Left cardiac atrium (tissue), 4 donors: ENCODE measurements at places on chromosomes 1 and 21. TPM values are rescaled to one million over a fixed set of nuclear protein-coding genes. Genes with fewer than 3 reads are reported as not detected.

DNA sequence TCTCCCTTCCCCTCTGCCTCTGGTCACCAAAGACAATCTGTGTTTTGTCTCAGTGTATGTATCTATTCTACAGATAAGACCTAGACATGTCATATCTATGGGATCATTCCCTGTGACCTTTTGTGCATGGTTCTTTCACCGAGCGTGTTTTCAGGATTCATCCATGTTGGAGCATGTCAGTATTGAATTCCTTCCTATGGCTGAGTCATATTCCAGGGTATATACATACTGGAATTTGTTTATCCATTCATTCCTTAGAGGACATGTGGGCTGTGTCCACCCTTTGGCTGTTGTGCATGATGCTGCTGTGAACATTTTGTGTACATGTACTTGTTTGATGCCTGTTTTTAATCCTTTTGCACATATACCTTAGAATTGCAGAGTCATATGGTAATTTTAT is 69.9 kb downstream of the NFASC start:
- DNase-seq = no peak

GRCh38 chr1:3292868-3293562 is 161.4 kb upstream of the ARHGEF16 start:
- DNase-seq = no peak

DNA sequence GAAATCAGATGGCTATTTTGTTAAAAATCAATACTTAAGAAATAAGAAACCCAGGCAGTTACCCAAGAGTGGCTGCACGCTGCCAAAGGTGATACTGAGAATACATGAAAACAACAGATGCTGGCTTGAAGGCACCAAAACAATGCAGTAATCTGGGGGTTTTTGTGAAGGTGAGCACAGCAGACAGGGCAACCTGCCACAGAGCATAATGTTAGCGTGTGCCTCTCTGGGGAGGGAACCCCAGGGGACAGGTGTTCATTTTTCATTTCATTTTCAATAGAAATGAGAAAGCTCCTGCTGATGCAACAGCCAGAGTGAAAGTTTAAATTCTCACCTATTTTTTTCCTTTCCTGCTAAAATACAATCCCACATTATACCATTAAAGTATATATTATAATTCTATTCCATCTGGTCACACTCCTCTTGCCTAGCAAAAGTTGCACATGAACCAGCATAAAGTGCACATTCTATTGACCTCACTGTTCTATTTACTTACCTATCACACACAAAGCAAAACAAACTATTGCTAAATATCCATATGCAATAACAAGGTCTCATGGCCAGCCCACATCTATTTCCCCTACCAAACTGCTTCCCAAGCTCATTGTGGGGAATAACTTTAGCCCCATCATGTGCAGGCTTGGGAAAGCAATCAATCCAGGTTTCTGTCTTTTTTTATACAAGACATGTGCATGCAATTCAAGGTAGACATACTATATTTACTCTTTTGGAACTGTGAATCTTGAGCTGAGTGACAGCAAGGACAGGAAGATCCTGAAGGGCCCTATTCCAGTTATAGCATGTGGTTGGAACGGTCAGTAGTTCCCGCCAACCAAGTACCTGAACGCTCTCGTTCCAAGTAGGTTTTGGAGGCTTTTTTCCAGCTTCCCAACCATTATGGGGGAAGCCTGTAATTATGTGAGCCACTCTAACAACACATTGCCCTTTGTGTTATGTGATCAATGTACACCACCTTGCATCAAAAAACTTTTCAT is 173.6 kb downstream of the RERE start:
- DNase-seq = no peak

DNA sequence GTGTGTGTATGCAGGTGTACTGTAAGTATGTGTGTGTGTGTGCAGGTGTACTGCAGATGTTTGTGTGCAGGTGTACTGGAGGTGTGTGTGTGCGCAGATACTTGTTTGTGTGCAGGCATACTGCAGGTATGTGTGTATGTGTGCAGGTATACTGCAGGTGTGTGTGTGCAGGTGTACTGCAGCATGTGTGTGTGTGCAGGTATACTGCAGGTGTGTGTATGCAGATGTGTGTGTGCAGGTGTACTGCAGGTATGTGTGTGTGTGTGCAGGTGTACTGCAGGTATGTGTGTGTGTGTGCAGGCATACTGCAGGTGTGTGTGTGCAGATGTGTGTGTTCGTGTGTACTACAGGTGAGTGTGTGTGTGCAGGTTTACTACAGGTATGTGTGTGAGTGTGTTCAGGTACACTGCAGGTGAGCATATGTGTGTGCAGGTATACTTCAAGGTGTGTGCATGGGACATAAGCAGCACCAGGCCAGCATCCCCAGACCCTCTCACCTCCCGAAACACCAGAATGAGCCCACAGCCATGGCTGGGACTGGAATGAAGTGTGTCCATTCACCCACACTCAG is 97.5 kb downstream of the DMRTB1 start:
- DNase-seq = no peak

DNA sequence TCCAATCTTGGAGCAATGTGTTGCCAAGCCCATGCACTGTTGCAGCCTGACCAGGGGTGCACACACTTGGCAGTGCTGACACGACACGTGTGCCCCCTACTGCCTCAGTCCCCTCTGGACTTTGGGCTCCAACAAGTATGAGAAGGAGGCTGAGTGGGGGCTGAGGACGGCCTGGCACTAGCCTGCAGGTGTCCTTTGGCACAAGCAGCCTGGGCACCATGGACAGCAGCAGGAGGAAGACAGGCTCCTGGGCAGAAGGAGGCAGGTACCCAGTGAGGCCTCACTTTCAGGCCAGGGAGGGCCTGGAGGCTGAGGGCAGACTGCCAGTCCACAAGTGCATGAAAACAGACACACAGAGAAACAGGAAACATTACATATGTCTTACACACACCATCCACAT is 1702.9 kb upstream of the B3GALT2 start:
- DNase-seq = no peak

GRCh38 chr1:54851406-54851805 is 35.6 kb downstream of the DHCR24 start:
- DNase-seq = no peak

GRCh38 chr1:104797982-104798381 is 1048.3 kb downstream of the AMY1C start:
- no peak for DNase-seq

Gene ATP6V1G3
- not detected for total RNA-seq

DNA sequence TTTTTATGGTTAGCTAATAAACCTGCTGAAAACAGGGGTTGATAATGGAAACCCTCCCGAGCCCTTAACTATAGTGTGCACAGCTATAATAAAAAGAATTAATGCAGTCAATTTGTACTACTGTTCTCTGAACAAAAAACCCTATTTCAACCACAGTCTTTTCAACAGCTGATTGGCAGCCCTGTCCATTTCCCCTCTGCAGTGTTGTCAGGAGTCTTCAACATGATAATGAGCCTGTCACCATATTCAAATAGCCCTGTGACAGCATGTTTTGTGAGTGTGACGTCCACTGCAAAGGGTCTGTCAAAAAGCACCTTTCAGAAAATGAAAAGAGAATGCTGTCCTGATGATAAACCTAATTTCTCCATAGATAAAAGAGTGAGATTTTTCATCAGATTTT is 92.7 kb downstream of the ESRRG start:
- no peak for DNase-seq

Gene AVPR1B
- not detected for total RNA-seq

GRCh38 chr1:44603718-44604117 is 70.6 kb downstream of the TMEM53 start:
- no peak for DNase-seq

GRCh38 chr1:62194651-62195544 is at the start of gene L1TD1:
TSS of gene L1TD1 (plus strand) at chr1:62194849. CDS start at chr1:62206629, 11,780 bp downstream.
- DNase-seq = no peak

- no peak for DNase-seq
These were observed 263.1 kb upstream of the CHRM3 start for GRCh38 chr1:239123260-239123659.

GRCh38 chr21:33101300-33101911 is 31.5 kb downstream of the OLIG1 start:
- no peak for DNase-seq

DNA sequence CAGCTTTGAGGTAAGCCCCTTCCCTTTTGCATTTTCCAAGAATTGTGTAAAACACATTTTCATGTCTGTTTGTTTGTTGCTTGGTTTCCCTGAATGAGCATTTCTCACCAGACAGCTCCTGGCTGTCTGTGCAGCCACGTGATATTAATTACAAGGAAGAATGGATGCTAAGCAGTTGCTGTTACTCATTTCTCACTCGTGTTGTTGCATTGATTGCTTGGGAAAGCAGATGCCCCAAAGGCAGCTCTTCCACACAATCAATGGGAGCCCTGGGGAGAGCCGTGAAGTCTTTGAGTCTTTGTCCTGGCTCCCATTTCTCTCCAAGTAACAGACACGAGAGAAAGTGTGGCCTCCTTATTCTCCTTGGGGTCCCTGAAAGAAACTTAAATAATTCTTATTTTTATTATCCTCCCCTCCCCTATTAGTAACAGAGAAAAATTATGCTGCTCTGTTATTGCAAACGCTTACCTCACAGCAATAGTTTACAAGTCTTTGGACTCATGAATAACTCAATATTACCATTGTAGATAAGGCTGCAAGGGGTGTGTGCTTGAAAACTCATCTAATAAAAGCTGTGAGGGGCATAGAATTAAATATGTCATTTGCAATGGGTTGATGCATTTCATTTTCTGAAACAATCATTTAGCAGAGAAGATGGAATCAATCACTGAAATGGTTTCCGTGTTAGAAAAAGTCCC is 127.7 kb upstream of the CAMK1G start:
- DNase-seq = no peak

DNA sequence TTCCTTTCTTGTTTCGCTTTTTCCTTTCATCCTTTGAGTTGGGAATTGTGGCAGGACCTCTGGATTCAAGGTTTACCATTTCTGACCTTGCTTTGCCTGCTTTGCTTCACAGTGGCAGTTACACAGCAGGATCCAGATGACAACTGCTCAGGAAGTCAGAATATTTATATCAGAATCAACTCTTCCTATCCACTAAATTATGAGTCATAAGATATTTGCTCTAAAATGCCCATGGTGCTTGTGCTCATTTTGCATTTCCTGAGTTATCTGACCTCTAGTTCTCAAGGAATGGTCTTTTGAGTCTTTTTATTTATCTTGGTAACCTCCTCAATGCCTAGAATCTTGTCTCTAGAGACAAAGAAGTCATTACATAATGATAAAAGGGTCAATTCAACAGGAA is 290.8 kb downstream of the LRRC7 start:
- no peak for DNase-seq

Gene HSF2BP
- 0.68 TPM for total RNA-seq

DNA sequence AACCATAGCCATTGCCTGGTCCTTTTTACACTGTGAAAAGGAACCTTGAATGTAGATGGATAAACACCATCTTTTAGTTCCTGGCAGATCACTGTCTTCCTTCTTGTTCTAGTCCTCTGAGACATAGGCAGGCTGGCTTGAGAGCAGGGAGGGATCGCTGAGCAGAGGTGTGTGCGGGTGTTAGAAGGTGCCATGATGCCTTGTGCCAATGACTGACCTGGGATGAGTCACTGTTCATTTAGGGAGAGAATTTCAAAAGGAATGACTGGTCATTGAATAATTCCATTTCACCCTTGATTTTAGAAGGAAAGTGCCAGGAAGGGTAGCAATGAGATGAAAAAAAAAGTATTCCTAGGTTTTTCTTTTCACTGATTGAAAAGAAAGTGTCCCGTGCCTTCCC is 383.9 kb downstream of the KIF26B start:
- DNase-seq = no peak

- DNase-seq = no peak
These were observed 93.5 kb upstream of the SIM2 start for GRCh38 chr21:36605426-36605825.

- no peak for DNase-seq
These were observed 73.5 kb upstream of the NGF start for GRCh38 chr1:115411371-115412063.

- no peak for DNase-seq
These were observed at the start of gene KRTAP20-3 for GRCh38 chr21:30642564-30642963. TSS of gene KRTAP20-3 (plus strand) at chr21:30642864.

DNA sequence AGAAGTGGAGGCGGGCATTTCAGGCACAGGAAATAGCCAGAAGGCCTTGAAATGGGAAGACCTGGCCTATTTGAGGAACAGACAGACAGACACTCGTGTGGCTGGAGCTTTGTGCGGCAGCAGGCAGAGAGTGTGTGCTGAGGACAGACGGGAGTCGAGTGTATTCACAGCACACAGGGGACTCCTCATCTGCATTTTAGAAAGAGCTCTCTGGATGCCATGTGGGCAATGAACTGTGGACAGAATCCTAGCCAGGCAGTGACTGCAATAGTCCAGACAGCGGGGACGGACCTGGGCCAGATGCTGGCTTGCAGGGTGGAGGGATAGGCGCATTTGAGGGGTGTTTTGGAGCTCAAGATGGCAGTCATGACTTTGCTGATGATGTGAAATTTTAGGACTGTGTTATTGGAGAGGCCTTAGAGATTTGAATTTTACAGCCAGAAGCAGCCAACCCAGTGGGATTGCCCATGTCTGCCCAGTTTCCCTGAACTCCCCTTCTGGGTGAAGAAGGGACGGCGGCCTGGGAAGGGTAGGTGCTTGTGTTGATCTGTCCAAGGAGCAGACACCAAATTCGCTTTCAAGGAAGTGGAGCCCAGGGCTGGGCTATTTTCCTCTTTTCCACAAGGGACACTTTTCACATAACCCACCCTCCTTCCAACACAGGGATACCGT is 43.7 kb downstream of the CHAF1B start:
- no peak for DNase-seq

DNA sequence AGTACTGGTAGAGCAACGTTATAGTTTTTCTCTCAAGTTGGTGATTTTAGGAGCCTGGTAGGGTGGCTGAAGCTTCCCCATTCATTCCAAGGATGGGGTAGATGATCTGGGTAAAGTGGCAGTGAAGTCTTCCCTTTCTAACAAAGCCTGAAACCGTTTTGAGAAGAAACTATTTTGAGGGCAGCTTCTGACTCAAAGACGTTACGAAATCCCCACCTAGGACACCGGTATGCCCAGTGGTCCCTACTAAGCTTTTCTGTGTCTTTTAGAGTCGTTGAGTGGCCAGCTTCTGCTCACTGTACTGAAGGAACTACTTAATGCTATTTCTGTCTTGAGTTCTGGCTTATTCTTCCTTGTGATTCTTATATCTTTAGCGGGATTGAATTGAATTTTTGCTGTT is 1.4 kb downstream of the WDTC1 start:
- no peak for DNase-seq

DNA sequence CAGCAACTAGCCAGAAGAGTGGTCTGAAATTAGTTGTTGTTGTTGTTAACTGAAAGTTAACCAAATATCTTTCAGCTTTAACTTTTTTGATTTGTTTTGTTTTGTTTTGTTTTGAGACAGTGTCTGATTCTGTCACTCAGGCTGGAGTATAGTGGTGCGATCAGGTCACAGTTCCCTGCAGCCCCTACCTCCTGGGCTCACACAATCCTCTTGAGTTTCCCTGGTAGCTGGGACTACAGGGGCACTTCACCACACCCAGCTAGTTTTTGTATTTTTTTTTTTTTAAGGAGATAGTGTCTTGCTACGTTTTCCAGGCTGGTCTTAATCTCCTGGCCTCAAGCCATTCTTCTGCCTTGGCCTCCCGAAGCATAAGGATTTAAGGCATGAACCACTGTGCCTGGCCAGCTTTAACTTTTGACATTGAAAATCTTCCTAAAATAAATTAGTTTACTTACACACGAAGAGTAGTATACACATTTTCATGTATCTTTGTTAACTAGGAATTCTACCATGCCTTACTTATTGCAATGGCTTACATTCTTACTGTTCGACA is 45.0 kb downstream of the GNG12 start:
- no peak for DNase-seq
